ENCODE measurements at places on chromosomes 16 and 17.
A peak's percentile ranks its signal among the peaks of the same experiment; 100 is the strongest.

- no peak for DNase-seq
These were observed 1.1 kb downstream of the LGALS9 start for GRCh38 chr17:27631897-27632725.

GRCh38 chr17:19342611-19343255 lies 19.8 kb downstream of the B9D1 start:
- DNase-seq: no peak

- DNase-seq: no peak
These were observed 5.9 kb downstream of the CA5A start for GRCh38 chr16:87930456-87930855.

DNA sequence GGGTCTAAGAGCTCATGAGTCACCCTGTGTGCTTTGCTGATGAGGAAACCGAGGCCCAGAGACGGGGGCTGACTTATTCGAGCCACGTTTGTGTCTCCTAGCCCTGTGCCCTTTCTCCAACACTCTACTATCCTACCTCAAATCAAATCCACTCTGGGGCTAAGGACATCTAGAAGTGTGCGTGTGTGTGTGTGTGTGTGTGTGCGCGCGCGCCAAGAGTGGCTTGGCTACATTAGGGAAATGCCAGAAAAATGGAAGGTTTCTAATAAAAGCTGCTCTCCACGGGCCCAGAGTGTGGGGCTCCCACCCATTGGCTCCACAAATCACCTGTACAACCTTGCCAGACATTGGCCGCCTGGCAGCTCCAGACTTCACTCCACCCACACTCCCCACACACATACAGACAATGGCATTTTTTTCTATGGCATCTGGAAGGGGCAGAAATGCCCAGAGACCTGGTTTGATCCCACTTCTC lies 30.3 kb upstream of the PHOSPHO1 start:
- DNase-seq: no peak

DNA sequence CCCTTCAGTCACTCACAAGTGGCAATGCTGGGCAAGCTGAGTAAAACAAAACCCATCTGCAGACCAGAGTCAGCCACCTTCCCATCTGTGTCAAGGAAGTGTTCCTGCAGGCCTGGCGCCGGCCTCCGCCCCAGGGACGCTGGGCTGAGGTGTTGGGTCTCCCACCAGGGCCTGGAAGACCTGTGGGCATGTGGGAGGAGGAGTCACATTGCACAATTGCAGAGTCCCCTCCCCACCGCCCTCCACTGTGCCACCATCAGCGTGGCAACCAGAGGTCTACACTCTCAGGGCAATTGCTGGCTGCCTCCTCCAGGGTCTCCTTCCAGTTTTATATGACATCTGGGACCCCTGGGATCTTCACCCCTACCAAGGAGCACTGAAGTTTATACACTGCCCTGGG lies 3.0 kb upstream of the MYO15A start:
- DNase-seq: no peak

DNA sequence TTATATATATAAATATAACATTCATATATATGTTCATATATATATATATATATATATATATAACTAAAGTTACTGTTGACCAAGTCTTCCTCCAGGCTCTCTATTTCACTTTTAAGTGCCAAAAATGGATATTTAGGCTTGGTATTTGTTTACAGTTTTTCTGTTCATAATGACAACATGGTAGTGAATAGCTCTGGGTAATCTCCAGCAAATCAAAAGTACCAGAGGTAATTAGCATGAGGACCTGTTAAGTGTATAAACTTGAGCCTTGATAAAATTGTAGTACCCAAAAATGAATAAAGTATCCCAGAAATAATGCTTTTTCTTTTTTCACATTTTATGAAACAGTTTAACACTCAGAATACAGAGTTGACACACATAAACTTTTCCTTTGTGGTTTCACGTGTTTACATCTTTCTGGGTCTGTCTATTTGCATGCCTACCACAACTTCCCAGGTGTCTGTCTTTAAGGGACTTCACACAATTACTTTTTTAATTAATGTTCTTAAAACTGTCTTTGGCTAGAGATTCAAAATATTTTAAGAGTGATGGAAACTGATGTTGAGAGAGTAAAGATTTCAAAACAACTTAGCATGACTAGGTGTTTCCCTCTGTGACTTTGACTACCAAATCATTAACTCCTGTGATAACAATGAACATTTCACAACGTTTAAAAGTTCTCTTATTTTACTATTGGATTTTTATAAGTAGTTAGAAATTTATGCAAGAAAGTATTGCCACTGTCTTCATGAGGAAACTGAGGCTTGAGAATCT lies 47.9 kb downstream of the RABEP1 start:
- DNase-seq: peak; percentile 13

DNA sequence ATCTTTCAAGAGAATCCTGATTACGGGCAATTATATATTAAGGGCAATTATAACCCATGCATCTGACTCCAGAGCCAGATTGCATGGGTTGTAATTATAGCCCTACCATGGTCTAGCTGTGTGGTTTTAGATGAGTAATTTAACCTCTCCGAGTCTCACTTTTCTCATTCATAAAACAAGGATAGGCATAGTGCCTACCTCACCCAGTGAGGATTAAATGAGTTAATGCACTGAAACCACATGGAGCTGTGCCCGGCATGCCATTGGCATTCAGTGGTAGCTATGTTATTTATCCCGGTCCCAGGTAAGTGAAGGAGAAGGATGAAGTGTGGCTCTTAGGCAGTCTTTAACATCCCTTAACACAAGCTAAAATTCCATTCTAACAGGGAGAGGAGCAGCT lies 6.3 kb downstream of the SNX20 start:
- DNase-seq: no peak

GRCh38 chr16:76456016-76456415 lies 178.8 kb downstream of the CNTNAP4 start:
- no peak for DNase-seq

DNA sequence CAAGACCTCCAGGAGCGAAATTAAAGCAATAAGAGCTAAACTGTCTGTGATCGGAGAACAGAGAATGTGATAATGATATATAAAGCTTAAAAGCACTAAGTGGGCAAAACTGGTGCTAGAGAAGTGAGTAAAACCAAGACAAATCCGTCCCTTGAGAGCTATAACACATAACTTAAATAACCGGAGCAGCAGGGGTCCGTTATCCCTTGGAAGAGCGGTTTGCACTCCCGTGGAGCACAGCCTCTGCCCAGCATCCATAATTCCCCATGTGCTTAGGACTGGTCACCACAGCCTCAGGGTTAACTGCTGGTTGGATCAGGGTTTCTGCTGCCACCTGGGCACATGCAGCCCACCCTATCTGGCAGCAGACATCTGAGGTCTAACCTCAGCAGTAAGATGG lies 489.0 kb downstream of the NPIPA7 start:
- no peak for DNase-seq

DNA sequence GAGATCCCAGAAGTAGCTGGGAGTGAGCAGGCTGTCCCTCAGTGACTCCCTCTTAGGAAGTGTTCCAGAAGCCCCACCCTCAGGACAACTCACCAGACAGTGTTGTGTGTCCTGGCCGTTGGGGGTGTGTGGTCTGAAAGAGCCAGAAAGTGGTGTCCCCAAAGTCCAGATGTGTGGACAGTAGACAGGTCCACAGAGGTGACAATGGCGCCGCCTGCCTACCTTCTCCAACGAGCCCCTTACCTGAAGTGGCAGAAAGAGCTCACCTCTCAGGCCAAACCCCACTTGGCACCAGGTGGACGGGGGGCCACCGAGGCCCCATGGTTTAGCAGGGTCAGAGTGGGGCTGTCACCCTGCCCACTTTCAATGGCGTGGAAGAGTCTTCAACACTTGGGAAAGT lies 19.9 kb downstream of the C17orf100 start:
- no peak for DNase-seq

DNA sequence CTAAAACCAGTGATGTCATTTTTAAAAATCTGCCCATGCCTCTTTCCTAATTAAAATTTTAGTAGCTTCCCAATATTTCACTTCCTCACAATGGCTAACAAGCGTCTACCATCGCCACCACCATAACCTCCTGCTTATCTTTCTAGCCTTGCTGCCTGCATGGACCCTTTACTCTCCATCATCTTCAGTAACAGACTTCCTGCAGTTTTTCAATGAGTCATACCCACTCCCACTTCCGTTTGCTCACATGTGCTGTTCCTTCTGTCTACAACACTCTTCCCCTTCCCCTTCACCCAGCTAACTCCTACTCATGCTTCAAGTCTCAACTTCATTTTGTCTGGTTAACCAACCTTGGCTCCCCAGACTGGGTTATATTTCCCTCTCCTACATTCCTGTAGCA lies 12.8 kb upstream of the SKAP1 start:
- DNase-seq: peak; percentile 32

- DNase-seq: no peak
These were observed 6.8 kb upstream of the OR1E2 start for GRCh38 chr17:3440451-3440850.

DNA sequence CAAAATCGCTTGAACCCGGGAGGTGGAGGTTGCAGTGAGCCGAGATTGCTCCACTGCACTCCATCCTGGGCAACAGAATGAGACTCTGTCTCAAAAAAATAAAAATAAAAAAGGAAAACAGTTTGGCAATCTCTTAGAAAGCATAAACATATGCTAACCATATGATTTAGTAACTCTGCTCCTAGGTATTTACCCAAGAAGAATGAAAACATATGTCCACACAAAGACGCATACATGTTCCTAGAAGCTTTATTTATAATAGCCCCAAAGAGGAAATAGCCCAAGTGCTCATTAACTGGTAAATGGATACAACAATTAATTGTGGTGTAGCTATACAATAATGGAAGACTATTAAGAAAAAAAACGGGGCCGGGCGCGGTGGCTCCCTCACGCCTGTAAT lies 18.5 kb upstream of the CDH1 start:
- DNase-seq: no peak

GRCh38 chr17:74722782-74723181 lies 10.1 kb upstream of the CD300LF start:
- no peak for DNase-seq

GRCh38 chr17:632560-632959 lies 82.1 kb downstream of the VPS53 start:
- DNase-seq: no peak

- DNase-seq: no peak
These were observed 47.7 kb downstream of the ADAMTS18 start for GRCh38 chr16:77386831-77387814.

GRCh38 chr16:10806698-10807097 lies 11.9 kb downstream of the TVP23A start:
- no peak for DNase-seq

- no peak for DNase-seq
These were observed 6.4 kb downstream of the PDK2 start for GRCh38 chr17:50101346-50102163.

DNA sequence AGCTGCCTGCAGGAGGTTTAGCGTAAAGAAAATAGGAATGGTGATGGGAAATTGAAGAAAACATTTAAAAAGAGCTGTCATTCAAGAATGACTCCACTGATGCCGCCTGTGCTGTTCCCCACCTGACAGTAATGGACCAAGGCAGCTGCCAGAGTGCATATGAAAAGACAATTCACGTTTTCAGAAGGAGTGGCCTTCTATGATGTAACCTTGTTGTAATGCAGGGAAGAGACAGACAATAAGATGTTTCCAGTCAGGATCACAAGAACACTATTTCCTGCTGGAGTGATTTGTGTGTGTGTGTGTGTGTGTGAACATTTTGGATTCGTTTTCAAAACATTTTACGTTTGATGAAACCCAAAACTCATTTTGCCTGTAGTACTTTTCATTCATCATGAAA lies 203.7 kb downstream of the LGALS9B start:
- no peak for DNase-seq

- no peak for DNase-seq
These were observed 4.2 kb upstream of the CBX4 start for GRCh38 chr17:79843474-79843815.

- DNase-seq: peak; percentile 16
These were observed 4.5 kb downstream of the PMP22 start for GRCh38 chr17:15260376-15261257.

DNA sequence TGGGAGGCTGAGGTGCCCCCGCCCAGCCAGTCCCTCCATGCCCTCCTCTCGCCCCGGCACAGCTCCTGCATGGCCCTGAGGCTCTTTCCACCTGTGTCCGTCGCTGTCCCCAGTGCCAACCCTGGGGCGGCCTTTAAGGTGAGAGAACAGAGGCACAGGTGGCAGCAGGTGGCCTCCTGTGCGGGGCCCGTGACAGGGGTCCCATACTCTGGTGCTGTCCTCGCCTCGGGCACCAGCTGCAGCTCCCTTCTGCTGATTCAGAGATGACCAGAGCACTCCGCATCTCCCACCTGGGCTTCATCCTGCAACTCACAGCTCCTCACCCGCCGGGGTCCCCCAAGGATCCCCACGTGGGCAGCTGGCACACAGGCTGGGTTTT lies 8.0 kb downstream of the PRSS27 start:
- no peak for DNase-seq

GRCh38 chr17:44355642-44356099 lies 8.0 kb downstream of the FAM171A2 start:
- no peak for DNase-seq

GRCh38 chr16:89924925-89925307 lies 1.8 kb downstream of the TUBB3 start:
- no peak for DNase-seq

DNA sequence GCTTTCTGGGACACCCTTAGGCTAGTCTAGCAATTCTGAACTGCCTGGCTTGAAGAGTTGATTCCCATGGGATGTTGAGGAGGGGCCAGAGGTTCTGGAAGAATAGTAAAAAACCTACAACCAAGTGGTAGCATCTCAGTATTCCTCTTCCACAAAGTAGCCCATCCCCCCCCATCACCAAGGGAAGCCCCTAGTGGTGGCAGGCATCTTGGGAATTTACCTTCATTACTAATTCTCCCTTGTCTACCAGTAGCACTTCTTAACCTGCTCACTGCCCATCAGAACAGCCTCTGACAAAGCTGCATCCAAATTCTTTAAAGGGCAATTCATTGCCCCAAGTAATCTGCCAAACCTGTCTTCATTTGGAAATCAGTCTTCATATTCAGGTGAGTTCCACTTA lies 12.8 kb upstream of the RAB11FIP4 start:
- no peak for DNase-seq

GRCh38 chr17:66431910-66432309 lies 129.5 kb downstream of the PRKCA start:
- DNase-seq: no peak

GRCh38 chr17:2405247-2405926 lies 4.5 kb upstream of the MNT start:
- no peak for DNase-seq
